Right kidney (tissue), 9 donors: ENCODE measurements at places on chromosomes 13 and 19.
A peak's percentile ranks its signal among the peaks of the same experiment; 100 is the strongest.

DNA sequence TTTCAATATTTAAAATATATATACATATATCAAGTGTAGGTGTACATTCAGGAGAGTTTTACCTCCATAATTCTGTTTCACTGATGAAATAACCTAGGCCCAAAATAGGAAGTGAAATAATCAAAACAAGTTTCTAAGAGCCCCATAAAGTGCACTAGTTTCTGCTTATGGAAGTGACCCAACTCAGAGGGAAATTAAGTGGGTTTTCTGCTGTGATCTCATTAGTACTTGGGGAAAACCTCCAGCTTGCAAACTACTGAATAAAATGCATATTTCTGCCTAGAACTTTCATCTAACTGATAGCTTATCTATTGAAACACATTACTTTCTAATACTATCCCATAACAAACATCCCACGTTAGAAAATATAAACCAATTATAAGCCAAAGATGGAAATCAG is 45.4 kb upstream of the MIR17HG start:
- DNase-seq, result no peak

DNA sequence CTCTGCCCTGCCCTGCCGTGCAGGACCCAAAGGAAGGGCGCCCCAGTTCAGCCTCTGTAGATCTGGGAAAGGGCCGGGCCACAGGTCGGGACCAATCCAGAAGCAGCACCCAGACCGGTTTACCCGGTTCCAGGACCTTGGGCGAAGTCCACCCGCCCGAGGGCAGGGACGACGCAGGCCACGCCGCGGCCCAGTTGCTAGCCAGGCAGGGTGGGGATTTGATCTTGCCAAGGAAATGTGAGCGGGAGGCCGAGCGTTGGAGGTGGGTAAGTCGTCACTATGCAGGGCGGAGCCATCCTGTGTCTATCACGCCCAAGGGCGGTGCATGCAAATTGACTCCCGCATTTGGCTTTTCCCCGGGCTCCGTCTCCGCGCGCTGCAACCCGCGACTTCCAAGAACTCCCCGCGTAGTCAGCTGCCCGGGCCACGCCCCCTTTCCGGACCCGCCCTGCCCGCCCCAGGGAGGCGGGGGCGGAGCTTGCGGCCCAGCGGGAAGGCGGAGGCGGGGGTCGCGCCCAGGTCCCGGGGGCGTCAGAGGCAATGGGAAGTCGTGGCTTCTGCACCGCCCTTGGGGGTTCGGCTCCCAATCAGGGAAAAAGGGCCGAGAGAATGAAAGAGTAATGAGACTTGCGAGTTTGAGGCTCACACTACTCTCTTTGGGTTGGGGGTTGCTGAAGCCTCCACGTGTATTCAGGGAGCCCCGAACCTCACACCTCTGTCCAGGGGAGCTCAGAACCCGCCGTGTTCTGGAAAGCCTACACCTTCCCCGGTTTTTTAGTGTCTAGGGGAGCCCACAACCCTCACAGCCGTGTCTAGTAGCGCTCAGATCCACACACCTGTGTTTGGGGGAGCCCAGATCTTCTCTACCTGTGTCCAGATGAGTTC is 12.8 kb downstream of the IER2 start:
- peak; percentile 95 for DNase-seq

DNA sequence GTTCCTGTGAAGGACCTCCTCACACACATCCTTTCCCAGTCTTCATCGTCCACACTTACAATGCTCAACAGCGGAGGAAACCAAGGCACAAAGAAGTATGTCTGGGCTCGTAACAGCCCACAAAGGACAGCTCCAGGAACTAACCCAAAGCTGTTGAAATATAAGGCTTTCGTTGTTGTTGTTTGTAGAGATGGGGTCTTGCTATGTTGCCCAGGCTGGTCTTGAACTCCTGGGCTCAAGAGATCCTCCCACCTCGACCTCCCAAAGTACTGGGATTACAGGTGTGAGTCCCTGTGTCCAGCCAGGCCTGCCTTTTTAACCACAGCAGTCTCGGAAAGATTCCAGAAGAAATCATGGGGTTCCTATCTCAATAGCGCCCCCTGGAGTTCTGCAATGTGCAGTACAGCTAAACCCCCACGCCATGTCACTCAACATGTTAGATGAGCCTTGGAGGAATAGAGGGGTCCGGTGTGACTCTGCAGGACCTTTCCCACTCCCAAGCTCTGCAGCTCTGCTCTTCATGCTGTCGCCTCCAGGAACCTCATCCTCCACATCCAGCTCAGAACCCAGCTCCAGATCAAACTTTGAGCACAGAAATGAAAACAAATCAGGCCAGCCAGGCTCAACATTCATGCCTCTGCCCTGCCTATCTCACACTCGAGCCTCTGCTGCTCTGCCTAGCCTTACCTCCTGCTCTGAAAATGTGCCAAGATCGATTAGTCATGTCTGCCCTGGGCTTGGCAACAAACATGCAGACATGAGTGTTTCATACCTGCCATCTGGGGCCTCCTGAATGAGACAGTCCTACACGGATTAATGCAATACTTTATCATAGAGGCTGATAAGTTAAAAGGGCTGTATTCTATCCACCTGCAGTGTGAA is 7.5 kb downstream of the PLA2G4C start:
- no peak for DNase-seq

GRCh38 chr19:49347835-49348234 is 12.6 kb downstream of the CD37 start:
- DNase-seq, result no peak

- no peak for DNase-seq
These were observed 3.3 kb upstream of the ICAM4 start for GRCh38 chr19:10283301-10284064.

- no peak for DNase-seq
These were observed 101.5 kb upstream of the FNDC3A start for GRCh38 chr13:48874165-48874564.

- no peak for DNase-seq
These were observed 1.1 kb upstream of the ZNF845 start for GRCh38 chr19:53332484-53332883.

- DNase-seq, result peak; percentile 74
These were observed 823 bp downstream of the DOCK6 start for GRCh38 chr19:11261431-11261970.

- DNase-seq, result no peak
These were observed 8.9 kb downstream of the B3GLCT start for GRCh38 chr13:31208559-31209122.

GRCh38 chr19:45499196-45500180 is 1.2 kb downstream of the PPM1N start:
- peak; percentile 43 for DNase-seq

GRCh38 chr19:2462635-2463421 is 6.1 kb upstream of the LMNB2 start:
- peak; percentile 88 for DNase-seq

- no peak for DNase-seq
These were observed 62.5 kb downstream of the TNFRSF19 start for GRCh38 chr13:23632741-23633140.

GRCh38 chr19:10452726-10453618 is 32.6 kb downstream of the PDE4A start:
- DNase-seq, result no peak

GRCh38 chr13:105097521-105097920 is 1437.9 kb downstream of the EFNB2 start:
- no peak for DNase-seq

DNA sequence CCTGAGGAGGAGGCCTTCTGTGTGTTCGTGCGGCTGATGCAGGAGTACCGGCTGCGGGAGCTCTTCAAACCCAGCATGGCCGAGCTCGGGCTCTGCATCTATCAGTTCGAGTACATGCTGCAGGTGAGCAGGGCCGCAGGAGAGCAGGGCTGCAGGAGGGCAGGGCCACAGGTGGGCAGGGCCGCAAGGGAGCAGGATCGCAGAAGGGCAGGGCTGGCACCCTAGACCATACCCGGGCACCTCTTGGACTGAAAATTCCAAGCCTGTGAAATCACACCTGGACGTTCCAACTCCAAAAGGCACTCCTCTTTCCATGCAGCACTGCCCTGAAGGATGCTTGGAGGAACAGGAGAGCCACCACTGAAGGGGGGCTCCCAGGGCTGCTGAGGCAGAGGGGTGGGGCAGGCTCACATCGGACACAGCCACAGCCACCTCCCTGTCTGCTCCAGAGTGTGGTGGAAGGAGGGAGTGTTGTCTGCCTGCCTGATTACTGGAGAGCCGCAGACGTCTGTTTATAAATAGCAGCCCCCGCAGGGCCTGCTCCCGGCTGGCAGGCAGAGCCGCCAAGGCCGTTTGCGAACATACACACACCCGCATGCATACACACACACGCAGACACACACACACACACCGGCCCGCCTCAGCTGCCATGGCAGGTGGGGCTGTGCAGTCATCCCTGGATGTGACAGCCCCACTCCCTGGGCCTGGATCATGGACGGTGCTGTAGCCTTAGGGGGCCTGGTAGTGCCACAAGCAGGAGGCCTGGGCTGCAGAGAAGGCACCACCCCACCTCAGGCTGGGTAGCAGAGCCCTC is 20.2 kb downstream of the EVI5L start:
- peak; percentile 47 for DNase-seq

DNA sequence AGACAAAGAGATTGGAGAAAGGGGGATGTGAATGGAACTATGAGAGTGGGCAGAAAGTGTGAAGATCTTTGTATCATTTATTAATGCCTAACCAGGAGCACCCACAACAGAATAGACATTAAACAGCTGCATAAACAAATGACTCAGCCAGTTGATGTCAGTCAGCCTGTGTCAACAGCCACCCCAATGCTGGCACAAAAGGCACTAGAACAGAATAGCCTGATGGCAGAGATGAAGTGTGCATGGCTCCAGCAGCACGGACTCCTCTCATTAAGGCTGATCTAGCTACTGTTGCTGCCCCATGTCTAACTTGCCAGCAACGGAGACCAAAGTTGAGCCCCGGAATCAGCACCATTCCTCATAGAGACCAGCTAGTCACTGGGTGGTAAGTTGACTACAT is 7.8 kb downstream of the CPB2 start:
- no peak for DNase-seq

GRCh38 chr13:77786695-77787287 is 89.3 kb downstream of the SLAIN1 start:
- no peak for DNase-seq

- DNase-seq, result no peak
These were observed 658 bp upstream of the ISOC2 start for GRCh38 chr19:55461974-55462626.

- DNase-seq, result peak; percentile 42
These were observed 156.8 kb downstream of the RGCC start for GRCh38 chr13:41613984-41614661.

DNA sequence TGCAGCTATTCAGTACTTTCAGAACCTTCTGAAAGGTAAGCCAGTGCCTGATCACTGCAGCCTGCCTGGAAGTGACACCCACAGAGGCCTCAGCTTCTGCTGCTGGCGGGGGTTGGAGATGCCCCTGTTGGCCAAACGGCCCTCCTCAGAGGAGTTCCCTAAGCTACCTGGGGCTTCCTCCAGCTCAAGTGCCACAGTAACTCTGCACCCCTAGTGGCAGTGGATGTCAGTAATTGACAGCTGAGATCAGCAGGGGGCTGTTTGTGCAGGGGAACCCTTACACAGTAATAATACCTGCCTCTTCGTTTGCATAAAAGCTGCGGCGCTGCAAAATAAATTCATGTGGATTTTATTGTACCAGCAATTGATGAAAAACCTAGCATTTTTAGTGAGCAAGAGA is 28.9 kb downstream of the TDRD12 start:
- no peak for DNase-seq

- DNase-seq, result no peak
These were observed 19.3 kb upstream of the TCF3 start for GRCh38 chr19:1671716-1672037.

DNA sequence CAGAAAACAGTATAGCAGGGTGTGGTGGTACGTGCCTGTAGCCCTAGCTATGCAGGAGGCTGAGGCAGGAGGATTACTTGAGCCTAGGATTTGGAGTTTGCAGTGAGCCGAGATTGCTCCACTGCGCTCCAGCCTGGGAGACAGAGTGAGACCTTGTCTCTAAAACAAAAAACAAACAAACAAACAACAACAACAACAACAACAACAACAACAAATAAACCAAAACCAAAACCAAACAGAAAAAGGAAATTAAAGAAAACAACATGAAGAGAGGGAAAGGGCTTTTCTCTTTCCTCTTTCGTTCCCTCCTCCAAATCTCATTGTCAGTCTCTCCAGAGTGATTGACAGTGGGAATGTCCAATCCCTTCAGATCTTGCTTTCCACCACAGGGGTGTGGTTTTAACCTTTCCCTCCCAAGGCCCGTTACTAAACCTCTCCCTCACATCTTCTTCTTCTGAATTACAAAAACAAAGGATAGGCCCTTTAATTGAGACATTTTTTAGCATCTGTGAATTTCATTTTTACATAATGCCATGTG is 341.2 kb downstream of the HS6ST3 start:
- no peak for DNase-seq

- no peak for DNase-seq
These were observed 6.8 kb upstream of the GTF2F2 start for GRCh38 chr13:45113233-45114224.

- no peak for DNase-seq
These were observed 41.1 kb downstream of the CEACAM1 start for GRCh38 chr19:42487032-42487797.

GRCh38 chr19:31880283-31880682 is 465.1 kb upstream of the ZNF507 start:
- DNase-seq, result no peak

- no peak for DNase-seq
These were observed 202.8 kb downstream of the EFNB2 start for GRCh38 chr13:106332621-106333020.

DNA sequence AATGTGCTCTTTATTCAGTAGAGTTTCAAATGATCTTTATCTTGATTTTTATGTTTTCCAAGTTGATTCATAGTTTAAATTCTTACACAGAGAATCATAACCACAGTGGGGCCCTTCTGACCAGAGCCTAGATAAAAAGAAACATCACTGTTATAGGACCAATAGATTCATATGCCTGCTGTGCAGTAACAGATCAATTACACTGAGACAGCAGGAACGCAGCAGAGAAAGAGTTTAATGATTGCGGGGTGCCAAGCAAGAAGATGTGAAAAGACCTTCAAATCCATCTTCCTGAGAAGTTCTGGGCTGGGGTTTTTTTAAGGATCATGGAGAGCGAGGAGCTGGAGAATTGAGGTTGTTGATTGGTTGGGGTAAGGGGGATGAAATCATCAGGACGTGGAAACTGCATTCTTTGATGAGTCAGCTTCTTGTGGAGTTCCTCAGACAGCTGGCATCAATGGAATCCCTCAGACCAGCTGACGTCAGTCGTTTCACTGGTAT is 346.6 kb downstream of the TBC1D4 start:
- DNase-seq, result no peak

DNA sequence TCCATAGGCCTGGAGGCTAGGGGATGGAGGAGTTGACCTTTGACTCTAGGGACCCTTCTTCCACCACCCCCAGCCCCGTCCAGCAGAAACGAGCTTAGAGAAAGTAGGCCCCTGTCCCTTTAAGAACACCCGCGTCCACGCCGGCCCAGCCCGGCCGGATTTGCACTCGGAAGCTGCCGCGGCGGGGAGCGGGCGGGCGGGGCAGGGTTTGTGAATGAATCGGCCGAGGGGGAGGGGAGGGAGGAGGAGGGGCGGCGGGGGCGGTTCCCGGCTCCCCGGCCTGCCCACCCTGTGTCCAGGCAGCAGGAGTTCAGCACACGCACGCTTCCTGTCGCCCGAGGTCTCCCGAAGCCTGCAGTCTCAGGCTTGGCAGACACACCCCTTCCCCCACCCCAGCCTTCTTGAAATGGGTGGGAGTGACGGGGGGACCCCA is 1.5 kb downstream of the UNC13A start:
- DNase-seq, result no peak
